ENCODE measurements at places on chromosomes 6 and 20.

DNA sequence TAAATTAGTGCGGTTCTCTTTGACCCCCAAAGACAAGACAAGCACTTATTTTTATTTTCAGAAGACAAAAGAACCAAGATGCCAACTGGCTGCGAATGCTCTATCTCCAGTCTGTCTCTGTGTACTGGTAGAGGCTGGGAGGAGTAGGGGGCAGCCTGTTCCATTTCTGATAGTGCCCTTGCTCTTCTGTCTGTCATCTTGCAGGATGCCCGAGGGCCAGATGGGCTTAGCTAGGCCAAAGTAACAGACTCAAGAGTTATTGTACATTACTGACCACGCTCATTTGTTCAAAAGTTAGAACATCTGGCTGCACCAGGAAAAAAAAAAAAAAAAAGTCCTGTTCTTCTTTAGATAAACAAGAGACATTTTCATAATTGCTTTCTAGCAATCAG is 198.1 kb upstream of the UST start:
- no peak for DNase-seq

DNA sequence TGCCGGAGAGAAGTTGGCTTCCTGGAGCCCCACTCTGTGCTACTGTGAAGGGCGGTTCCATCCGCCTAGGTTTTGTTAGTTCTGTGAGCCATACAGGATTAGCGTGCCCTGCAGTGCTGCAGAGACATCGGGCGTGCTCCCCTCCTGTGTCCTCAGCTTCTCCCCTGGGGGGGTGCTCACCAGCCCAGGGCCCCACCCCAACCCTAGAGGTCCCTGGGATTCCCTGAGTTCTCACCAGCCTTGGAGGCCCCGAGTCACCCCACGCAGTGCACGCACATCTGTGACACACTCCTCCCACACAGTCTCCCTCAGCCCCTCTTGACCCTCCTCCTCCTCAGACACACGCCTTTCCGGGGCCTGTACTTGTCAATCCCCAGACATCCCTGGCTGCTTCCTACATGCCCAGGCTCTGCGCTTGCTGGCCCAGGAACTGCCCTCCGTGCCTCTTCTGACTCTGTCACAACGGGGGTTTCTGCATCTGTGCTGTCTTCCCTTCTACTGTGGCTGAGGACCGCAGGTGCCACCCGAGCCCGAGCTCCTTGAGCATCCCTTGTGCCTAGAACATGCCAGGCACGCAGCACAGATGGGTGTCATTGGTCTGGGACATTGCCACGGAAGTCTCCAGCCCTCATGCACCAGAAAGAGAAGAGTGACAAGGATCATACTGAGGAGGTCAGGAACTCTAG is 123.2 kb upstream of the RPS6KA2 start:
- no peak for DNase-seq

- no peak for DNase-seq
Measured at GRCh38 chr6:160258346-160259142, at the start of gene SLC22A2. Gene SLC22A2 (minus strand): TSS chr6:160258821. CDS start chr6:160258757, 64 bp downstream.

GRCh38 chr20:63014710-63015109 is 7.9 kb upstream of the BHLHE23 start:
- no peak for DNase-seq

DNA sequence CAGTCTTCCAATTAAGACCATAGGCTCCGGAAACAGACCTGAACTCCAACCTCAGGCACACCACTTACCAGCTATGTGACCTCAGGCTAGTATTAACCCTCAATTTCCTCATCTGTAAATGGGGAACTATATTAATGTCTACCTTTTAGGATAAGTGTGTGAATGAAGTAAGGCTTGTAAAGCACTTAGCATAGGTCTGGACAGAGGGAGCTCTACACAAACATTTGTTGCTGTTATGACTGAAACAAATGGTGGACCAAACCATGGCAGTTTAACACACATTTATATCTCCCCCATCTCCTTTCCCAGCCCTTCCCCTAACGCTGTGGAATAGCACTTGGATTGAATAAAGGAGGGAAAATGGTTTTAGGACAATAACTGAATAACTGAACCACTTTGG is 48.7 kb downstream of the TSHZ2 start:
- no peak for DNase-seq

GRCh38 chr6:118982575-118982911 is 47.6 kb upstream of the MCM9 start:
- DNase-seq, result no peak

GRCh38 chr20:5703681-5704101 is 46.5 kb upstream of the SHLD1 start:
- DNase-seq, result no peak

- DNase-seq, result no peak
Measured at GRCh38 chr20:18391686-18392085, 75.1 kb downstream of the DZANK1 start.

DNA sequence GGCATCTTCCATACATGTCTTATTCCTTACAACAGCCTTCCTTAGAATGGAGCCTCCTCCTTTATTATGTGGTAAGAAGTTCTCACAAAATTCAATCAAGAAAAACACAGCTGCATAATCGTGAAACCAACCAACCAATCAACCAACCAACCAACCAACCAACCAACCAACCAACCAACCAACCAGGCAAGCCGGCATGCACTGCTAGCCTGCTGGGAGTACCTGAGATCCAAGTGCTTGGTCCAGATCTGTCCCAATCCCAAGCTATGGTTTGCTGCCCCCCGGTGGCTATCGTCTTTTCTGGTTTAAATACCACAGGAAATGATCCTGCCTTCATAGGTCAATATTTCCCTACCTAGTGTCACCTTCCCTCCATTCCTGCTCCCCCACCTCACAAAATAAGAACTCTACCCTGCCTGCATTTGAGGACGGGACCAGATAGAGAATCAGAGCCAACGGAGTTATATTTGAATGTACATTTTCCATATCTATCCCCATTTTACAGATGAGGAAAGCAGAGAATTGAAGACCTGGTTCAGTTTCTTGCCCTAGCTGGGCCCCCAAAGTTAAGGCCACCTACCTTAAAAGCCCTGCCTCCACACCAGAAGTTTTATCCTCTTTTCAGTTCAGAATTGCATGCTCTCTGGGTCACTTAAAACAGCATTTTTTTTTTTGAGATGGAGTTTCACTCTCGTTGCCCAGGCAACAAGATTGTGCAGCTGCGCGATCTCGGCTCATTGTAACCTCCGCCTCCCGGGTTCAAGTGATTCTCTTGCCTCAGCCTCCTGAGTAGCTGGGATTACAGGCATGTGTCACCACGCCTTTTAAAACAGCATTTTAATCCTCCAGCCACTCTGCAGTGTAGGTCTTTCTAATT is 27.1 kb downstream of the RAB44 start:
- peak; percentile 66 for DNase-seq

GRCh38 chr6:148619891-148620290 is 126.9 kb upstream of the UST start:
- no peak for DNase-seq

Measured in psoas muscle (tissue), 8 donors.